ENCODE measurements at places on chromosomes 11 and 22. TPM values are rescaled to one million over a fixed set of nuclear protein-coding genes. Genes with fewer than 3 reads are reported as not detected.
A peak's percentile ranks its signal among the peaks of the same experiment; 100 is the strongest.

DNA sequence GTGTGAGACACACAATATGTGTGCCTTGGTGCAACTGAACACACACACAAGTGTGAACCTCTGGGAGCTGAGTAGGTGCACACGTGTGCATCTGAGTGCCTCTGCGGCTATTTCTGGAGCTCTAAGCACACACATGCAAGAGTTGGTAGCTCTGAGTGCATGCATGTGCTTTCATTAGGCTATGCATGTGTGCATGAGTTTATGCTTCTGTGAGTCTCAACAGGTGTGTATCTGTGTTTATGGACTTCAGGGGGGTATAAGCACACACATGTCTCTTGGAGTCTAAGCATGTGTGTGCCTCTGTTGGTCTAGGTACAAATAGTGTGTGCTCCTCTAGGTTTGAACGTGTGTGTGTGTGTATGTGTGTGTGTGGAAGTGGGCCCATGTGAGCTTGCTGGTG lies 25.8 kb downstream of the SLC22A12 start:
- DNase-seq: no peak
- no peaks in the 10 kb centered on the region for H3K36me3 ChIP-seq
- no peaks in the 10 kb centered on the region for H3K4me1 ChIP-seq
- no peak overlapping the region for H3K27ac ChIP-seq
- H3K27me3 ChIP-seq: no peaks in the 10 kb centered on the region

GRCh38 chr11:128790196-128790595 lies 76.9 kb downstream of the KCNJ1 start:
- peaks cover 26% of the 10 kb centered on the region for H3K4me1 ChIP-seq
- H3K36me3 ChIP-seq: peaks cover 3% of the 10 kb centered on the region
- H3K4me3 ChIP-seq: peak overlapping the region; percentile 58
- no peaks in the 10 kb centered on the region for H3K27me3 ChIP-seq

- peak overlapping the region; percentile 85 for H3K27ac ChIP-seq
- peaks cover 29% of the 10 kb centered on the region for H3K4me1 ChIP-seq
- no peaks in the 10 kb centered on the region for H3K36me3 ChIP-seq
- H3K4me3 ChIP-seq: no peak overlapping the region
- DNase-seq: no peak
- H3K27me3 ChIP-seq: no peaks in the 10 kb centered on the region
These were observed 62.1 kb downstream of the C22orf31 start for GRCh38 chr22:28999510-28999909.

CALCA gene
- not detected for total RNA-seq

GRCh38 chr22:39309364-39309861 lies 10.0 kb downstream of the RPL3 start:
- H3K36me3 ChIP-seq: peaks cover 24% of the 10 kb centered on the region
- H3K27me3 ChIP-seq: no peaks in the 10 kb centered on the region
- no peak for DNase-seq
- H3K4me1 ChIP-seq: peaks cover 65% of the 10 kb centered on the region
- H3K4me3 ChIP-seq: peak overlapping the region; percentile 56
- H3K27ac ChIP-seq: peak overlapping the region; percentile 100

All from chondrocyte (in vitro differentiated cells).